IMR-90 (cell line): ENCODE measurements at places on chromosomes 5 and 9. TPM values are rescaled to one million over a fixed set of nuclear protein-coding genes. Genes with fewer than 3 reads are reported as not detected.

SLC22A4 gene
- total RNA-seq, result 2.8 and 3.2 TPM in 2 replicates

DNA sequence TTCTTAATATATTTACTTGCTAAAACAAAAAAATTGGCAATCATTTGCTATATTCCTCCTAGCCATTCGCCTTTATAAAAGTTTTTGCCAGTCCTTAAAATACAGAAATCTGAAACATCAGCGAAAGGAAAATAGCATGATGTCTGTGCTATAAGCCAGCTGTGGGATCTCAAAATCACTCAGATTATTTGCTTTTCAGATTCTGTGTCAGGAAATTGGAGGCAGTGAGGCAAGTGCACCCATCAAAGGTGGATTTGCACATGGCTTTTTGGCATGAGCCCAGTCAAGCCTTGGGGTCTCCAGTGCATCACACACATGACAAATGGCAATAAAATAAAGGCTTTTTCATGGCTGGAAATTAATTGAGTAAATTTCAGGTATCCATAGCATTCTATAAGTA lies 196.8 kb upstream of the DAPK1 start:
- no peak overlapping the region for H3K4me3 ChIP-seq
- H3K27ac ChIP-seq, result no peak overlapping the region
- H3K36me3 ChIP-seq, result no peaks in the 10 kb centered on the region
- DNase-seq, result no peak
- H3K4me1 ChIP-seq, result peaks cover 8% of the 10 kb centered on the region
- H3K27me3 ChIP-seq, result no peaks in the 10 kb centered on the region

DNA sequence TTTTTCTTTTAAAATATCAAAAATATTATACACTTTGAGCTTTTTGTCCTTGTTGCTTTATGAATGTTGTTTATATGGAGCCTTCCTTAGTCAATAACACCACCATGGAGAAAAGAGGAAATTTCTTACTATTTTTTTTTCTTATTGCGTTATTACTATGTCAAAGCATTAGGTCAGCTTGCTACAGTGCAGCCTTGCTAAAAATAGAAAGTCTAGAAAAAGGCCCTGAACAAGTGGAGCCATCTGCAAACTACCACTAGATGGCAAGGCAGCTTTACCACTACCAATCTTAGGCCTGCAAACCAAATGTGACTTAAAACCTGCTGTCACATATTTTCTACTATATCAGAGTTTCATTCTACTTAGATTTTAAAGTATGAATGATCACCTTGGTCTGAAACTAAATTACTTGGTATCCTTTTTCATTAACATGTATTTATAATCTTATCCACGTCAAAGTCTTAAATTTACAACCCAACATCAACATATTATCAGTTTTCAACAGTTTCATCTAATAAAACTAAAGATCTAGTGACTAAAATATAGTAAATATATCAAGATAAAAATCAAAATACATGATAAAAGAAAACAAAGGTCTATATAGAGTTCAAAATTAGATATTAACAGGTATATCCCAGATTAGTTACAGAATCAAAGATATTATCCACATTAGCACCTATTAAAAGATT lies 113.1 kb upstream of the ACOT12 start:
- no peak overlapping the region for H3K27ac ChIP-seq
- no peaks in the 10 kb centered on the region for H3K27me3 ChIP-seq
- H3K4me1 ChIP-seq, result no peaks in the 10 kb centered on the region
- DNase-seq, result peak; percentile 93
- no peak overlapping the region for H3K4me3 ChIP-seq
- H3K36me3 ChIP-seq, result no peaks in the 10 kb centered on the region

GRCh38 chr9:21267485-21268346 lies 27.9 kb upstream of the IFNA14 start:
- H3K36me3 ChIP-seq, result no peaks in the 10 kb centered on the region
- H3K4me1 ChIP-seq, result no peaks in the 10 kb centered on the region
- no peak for DNase-seq
- H3K27ac ChIP-seq, result no peak overlapping the region

DNA sequence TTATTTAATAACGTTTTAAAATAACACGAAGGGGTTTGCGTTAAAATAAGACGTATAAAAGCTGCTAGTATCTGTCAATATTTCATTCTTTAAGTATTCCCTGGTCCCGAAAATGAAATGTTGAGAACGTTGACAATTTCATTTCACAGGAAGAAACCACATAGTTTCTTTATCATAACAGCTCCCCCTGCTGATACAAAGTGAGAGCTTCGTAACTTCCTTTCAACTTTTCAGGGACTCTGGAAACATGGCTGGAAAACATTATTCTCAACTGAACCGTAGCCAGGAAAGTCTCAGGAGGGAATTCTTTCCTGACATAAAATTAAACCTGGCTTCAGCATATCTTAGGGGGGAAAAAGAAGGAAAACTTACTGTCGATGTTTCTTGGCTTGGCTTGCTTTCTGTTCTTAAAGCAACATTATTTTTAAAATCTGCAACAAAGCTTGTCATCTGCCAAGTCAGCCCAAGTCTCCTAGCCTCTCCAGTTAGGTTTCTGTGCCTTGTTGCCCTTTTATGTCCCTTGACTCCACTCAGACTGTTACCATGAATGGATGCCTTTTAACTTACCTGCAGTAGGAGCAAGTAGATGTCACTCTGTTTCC lies 122.9 kb upstream of the DAB2 start:
- peak; percentile 68 for DNase-seq
- H3K36me3 ChIP-seq, result no peaks in the 10 kb centered on the region
- no peaks in the 10 kb centered on the region; the same call in 1 of the 2 replicates for H3K27me3 ChIP-seq
- H3K4me1 ChIP-seq, result peaks cover 1% of the 10 kb centered on the region; the same call in 1 of the 2 replicates
- no peak overlapping the region for H3K27ac ChIP-seq

GRCh38 chr9:886886-887285 lies 45.4 kb downstream of the DMRT1 start:
- no peaks in the 10 kb centered on the region for H3K4me1 ChIP-seq
- DNase-seq, result no peak
- H3K27ac ChIP-seq, result no peak overlapping the region
- no peak overlapping the region for H3K4me3 ChIP-seq
- H3K27me3 ChIP-seq, result peaks cover 2% of the 10 kb centered on the region

- H3K27ac ChIP-seq, result no peak overlapping the region
- H3K4me1 ChIP-seq, result peaks cover 27% of the 10 kb centered on the region
- H3K4me3 ChIP-seq, result no peak overlapping the region
- H3K36me3 ChIP-seq, result peaks cover 15% of the 10 kb centered on the region
- no peaks in the 10 kb centered on the region for H3K27me3 ChIP-seq
These were observed 46.9 kb upstream of the UBAC1 start for GRCh38 chr9:136007934-136008692.

DNA sequence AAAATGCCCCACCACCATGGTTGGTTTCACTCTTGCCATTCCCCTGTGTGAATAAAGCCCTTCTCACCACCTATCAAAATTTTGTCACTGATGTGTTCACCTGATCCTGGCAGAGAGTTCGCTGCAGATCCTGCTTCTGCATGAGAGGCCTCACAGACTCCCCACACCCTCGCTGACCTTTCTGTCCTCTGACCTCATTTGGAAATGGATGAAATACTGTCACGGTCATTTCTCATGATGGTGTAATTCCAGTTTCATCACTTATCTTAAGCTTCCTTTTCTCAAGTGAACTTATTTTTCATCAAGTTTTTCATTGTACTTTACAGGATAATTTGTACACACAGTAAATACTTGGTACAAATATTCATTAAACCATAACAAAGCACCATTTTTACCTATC lies 131.3 kb downstream of the FRMD3 start:
- H3K27me3 ChIP-seq, result no peaks in the 10 kb centered on the region
- no peaks in the 10 kb centered on the region for H3K36me3 ChIP-seq
- DNase-seq, result no peak
- no peaks in the 10 kb centered on the region for H3K4me1 ChIP-seq
- H3K27ac ChIP-seq, result no peak overlapping the region
- H3K4me3 ChIP-seq, result no peak overlapping the region
